ENCODE measurements at places on chromosomes 16 and 17. TPM values are rescaled to one million over a fixed set of nuclear protein-coding genes. Genes with fewer than 3 reads are reported as not detected.

Gene PPM1D
- total RNA-seq: 15.9 TPM

- peaks cover 8% of the 10 kb centered on the region for H3K4me1 ChIP-seq
- no peak for DNase-seq
- no peak overlapping the region for H3K27ac ChIP-seq
Measured at GRCh38 chr17:68094481-68095078, 59.0 kb downstream of the KPNA2 start.

- H3K27ac ChIP-seq: no peak within 1 kb of the TSS
- peaks cover 17% of the 10 kb centered on the region for H3K4me1 ChIP-seq
- no peak within 1 kb of the TSS for H3K4me3 ChIP-seq
- H3K27me3 ChIP-seq: peaks cover 11% of the 10 kb centered on the region
Measured at GRCh38 chr17:74431568-74432423, at the start of gene GPRC5C. TSS of gene GPRC5C (plus strand) at chr17:74432088. CDS start at chr17:74439777, 7,689 bp downstream.

Gene MLX
- total RNA-seq: 38.3 TPM

DNA sequence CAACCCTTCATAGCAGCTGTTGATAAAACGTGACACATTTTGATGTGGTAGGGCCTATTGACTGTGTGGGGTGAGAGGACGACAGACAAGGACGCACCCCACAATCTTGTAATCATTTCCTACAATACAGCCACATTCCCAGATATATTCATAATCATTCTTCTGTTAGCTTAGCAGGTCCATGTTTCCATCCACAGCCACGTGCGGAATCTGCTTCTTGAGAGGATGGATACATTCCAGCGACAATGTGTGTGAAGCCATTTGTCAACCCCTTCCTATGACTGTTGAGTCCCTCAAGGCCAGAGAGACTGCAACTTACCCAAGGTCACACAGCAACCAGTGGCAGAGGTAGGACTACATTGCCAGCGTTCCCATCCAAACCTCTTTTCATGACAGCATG, 8.7 kb upstream of the COPS3 start:
- no peak for DNase-seq
- no peak overlapping the region for H3K4me3 ChIP-seq
- no peaks in the 10 kb centered on the region for H3K4me1 ChIP-seq
- H3K27me3 ChIP-seq: no peaks in the 10 kb centered on the region
- no peaks in the 10 kb centered on the region for H3K36me3 ChIP-seq

All from GM12878 (cell line).